Upper lobe of left lung (tissue), 6 donors: ENCODE measurements at places on chromosomes 7 and 10. TPM values are rescaled to one million over a fixed set of nuclear protein-coding genes. Genes with fewer than 3 reads are reported as not detected.
A peak's percentile ranks its signal among the peaks of the same experiment; 100 is the strongest.

ADAP1 gene
- total RNA-seq, result 109 TPM

CAV1 gene
- 345 TPM for total RNA-seq

ALOX5 gene
- total RNA-seq, result 183 TPM

COL13A1 gene
- total RNA-seq, result 21.0 TPM

SEMA3D gene
- total RNA-seq, result 1.7 TPM

CDHR1 gene
- total RNA-seq, result not detected

DNA sequence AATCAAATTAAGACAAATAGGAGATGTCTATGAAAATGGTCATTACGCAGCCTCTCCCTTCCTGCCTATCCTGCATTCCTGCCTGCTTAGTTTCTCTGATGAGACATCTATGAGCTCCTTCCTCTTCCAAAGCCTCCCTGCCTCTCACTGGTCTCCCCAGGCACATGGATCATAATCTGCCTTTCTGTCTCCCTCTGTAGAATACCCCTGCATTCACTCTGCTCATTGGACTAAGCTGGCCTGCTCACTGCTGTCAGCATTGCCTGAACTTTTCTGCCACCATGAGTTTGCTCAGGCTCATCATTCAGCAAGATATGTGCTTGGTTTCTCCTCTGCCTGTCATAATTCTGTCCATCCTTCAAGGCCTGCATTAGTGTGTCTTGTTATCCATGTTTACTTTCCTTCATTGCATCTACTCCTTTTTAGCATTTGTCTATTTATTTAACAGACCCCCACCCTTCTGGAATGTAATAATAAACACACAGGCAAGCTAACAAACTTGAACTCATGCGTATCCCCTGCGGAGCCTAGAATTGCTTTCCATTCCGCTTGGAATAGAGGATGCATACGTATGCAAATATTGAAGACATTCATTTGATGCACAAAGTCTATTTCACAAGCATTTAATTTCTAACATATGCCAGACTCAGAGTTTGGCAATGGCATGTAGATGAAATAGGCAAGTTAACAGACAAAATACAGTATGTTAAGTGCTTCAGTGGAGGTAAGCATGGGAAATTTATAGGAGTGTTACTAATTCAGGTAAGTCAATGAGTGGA, 88.3 kb downstream of the PTPRZ1 start:
- DNase-seq, result no peak
- H3K27ac ChIP-seq, result no peak overlapping the region
- H3K4me1 ChIP-seq, result no peaks in the 10 kb centered on the region
- H3K4me3 ChIP-seq, result no peak overlapping the region
- no peaks in the 10 kb centered on the region for H3K27me3 ChIP-seq
- H3K36me3 ChIP-seq, result no peaks in the 10 kb centered on the region

- peaks cover 11% of the 10 kb centered on the region for H3K4me1 ChIP-seq
- H3K27ac ChIP-seq, result no peak overlapping the region
- H3K36me3 ChIP-seq, result no peaks in the 10 kb centered on the region
- no peak overlapping the region for H3K4me3 ChIP-seq
- H3K27me3 ChIP-seq, result no peaks in the 10 kb centered on the region
- no peak for DNase-seq
Measured at GRCh38 chr10:113386005-113386404, 166.8 kb upstream of the HABP2 start.

GRCh38 chr7:46396481-46396880, 475.4 kb upstream of the IGFBP3 start:
- no peaks in the 10 kb centered on the region for H3K27me3 ChIP-seq
- no peaks in the 10 kb centered on the region for H3K4me1 ChIP-seq
- no peaks in the 10 kb centered on the region for H3K36me3 ChIP-seq
- DNase-seq, result no peak
- no peak overlapping the region for H3K27ac ChIP-seq

DNA sequence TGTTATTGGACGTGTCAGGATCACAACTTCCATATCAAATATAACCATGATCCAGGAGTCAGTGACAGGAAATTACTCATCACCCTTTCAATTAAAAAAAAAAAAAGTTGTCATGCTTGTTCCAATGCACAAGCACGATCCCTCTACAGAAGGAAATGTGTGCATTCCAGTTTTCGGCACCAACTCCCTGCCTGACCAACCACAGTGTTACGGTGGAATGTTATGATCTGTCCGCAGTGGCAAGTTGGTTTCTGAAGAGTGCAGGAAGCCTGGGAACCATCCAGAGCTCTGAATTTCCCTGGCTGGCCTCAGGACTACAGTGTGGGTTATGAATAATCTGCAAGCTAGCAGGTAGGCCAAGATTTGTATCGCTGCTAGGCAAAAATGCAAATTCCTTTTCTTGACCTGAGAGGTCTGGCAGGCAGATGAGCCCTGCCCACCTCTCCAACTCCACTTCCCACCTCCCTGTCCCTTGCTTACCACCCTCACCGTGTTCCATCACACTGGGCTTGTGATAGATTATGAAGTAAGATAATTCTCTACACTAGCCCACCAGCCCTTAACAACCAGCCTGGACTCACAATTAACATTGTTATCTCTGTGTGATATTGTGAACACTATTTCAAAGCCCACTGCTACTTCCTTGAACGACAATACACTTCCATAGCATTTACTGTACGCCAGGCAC, 20.4 kb downstream of the FRMPD2 start:
- no peak overlapping the region for H3K4me3 ChIP-seq
- H3K27me3 ChIP-seq, result no peaks in the 10 kb centered on the region
- DNase-seq, result no peak

GRCh38 chr10:21496343-21497176, 28.9 kb downstream of the SKIDA1 start:
- H3K36me3 ChIP-seq, result no peaks in the 10 kb centered on the region
- peak; percentile 45 for DNase-seq
- no peak overlapping the region for H3K27ac ChIP-seq
- peak overlapping the region; percentile 92 for H3K4me3 ChIP-seq

- H3K36me3 ChIP-seq, result peaks cover 3% of the 10 kb centered on the region
- H3K27ac ChIP-seq, result no peak overlapping the region
- DNase-seq, result no peak
Measured at GRCh38 chr7:55481155-55481554, 91.1 kb downstream of the VOPP1 start.

- no peaks in the 10 kb centered on the region for H3K27me3 ChIP-seq
- DNase-seq, result no peak
- H3K4me1 ChIP-seq, result no peaks in the 10 kb centered on the region
- H3K27ac ChIP-seq, result no peak overlapping the region
- H3K4me3 ChIP-seq, result no peak overlapping the region
Measured at GRCh38 chr7:24728503-24729364, 28.5 kb downstream of the GSDME start.

GRCh38 chr10:32377458-32378259, 30.7 kb upstream of the EPC1 start:
- no peaks in the 10 kb centered on the region for H3K27me3 ChIP-seq
- DNase-seq, result no peak
- peak overlapping the region; percentile 65 for H3K4me3 ChIP-seq
- H3K36me3 ChIP-seq, result no peaks in the 10 kb centered on the region
- peaks cover 20% of the 10 kb centered on the region for H3K4me1 ChIP-seq

DNA sequence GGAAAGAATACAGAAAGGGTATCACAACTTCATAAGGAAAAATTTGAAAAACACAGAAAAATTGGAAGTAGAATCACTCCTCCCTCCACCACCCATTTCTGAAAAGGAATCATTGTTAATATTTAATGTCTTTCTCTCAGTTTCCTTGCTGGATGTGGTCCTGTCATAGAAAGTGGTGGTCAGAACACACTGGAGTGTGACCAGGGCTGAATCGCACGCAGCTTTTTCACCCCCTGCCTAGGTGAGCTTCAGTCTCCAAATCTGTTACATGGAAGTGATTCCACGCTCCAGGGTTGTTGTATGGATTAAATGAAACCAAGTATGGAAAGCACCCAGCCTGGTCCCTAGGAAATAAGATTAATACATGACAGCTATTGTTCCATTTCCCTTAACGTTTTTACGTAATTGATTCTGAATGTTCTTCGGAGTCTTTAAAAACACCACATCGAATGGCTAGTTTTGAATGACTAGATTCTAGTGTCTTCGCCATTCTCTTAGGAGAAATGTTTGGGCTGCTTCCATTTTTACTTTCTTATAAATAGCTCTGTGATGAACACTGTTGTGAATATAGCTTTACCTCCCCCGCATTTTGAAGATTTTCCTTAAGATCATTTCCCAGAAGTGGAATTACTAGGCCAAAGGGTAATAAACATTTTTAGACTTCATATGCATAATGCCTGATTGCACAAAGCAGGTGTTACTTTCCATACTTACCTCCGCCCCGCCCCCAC, 10.9 kb upstream of the DUSP5 start:
- H3K27me3 ChIP-seq, result no peaks in the 10 kb centered on the region
- H3K36me3 ChIP-seq, result no peaks in the 10 kb centered on the region
- H3K27ac ChIP-seq, result no peak overlapping the region
- H3K4me1 ChIP-seq, result no peaks in the 10 kb centered on the region
- DNase-seq, result no peak
- H3K4me3 ChIP-seq, result no peak overlapping the region

DNA sequence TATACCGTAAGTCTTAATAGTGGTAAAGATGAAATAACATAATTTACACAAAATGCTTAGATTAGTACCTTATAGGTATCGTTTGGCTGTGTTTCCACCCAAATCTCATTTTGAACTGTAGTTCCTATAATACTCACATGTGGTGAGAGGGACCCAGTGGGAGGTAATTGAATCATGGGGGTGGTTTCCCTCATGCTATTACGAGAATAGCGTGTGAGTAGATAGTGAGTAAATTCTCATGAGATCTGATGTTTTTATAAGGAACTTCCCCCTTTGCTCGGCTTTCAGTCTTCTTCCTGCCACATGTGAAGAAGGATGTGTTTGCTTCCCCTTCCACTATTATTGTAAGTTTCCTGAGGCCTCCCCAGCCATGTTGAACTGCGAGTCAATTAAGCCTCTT, 426.3 kb upstream of the POT1 start:
- no peak for DNase-seq
- no peaks in the 10 kb centered on the region for H3K27me3 ChIP-seq
- H3K4me3 ChIP-seq, result no peak overlapping the region
- H3K4me1 ChIP-seq, result no peaks in the 10 kb centered on the region
- no peaks in the 10 kb centered on the region for H3K36me3 ChIP-seq
- H3K27ac ChIP-seq, result no peak overlapping the region

DNA sequence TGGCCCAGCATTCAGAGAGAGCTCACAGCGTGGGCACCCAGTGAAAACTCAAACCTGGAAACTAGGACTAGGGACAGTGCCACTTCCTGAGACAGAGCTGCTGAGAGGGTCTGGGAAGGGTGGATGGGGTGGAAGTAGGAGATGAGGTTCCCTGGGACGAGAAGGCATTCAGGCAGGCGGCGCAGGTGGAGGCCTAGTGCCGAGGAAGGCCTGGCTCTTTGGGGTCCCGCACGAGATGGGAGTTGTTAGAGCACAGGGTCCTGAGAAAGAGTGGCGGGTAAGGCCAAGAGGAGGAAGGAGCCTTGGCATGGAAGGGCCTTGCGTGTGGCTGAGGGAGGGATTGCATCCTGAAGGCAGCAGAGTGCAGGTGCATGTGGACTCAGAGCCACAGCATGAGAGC, 129.8 kb upstream of the SH2B2 start:
- H3K27me3 ChIP-seq, result no peaks in the 10 kb centered on the region
- H3K4me1 ChIP-seq, result peaks cover 6% of the 10 kb centered on the region
- no peaks in the 10 kb centered on the region for H3K36me3 ChIP-seq
- no peak overlapping the region for H3K27ac ChIP-seq

DNA sequence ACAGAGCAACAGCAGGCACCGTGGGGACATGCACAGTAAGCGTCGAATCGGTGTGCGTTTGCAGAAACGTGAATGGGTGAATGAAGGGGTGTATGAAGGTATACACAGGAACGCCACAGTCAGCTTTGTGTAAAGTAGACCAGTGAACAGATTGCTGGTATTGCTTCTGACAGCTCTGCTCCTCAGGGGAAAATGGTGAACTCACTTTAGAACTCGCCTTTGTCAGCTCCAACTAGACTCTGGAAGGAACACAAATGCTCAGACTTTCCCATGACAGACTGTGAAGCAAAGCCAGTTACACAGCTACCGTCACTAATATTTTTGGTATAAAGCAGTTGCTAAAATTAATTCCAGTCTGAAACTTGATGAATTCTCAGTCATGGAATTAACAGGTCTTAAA, 78.9 kb downstream of the CUX1 start:
- H3K4me1 ChIP-seq, result no peaks in the 10 kb centered on the region
- no peak for DNase-seq
- no peaks in the 10 kb centered on the region for H3K27me3 ChIP-seq
- H3K36me3 ChIP-seq, result no peaks in the 10 kb centered on the region

GRCh38 chr7:98400542-98401340, at the start of gene BAIAP2L1:
BAIAP2L1 (minus strand) TSS chr7:98401090; CDS start chr7:98400852, 238 bp downstream.
- H3K4me1 ChIP-seq, result peaks cover 20% of the 10 kb centered on the region
- DNase-seq, result peak; percentile 95
- no peaks in the 10 kb centered on the region for H3K27me3 ChIP-seq
- H3K27ac ChIP-seq, result peak within 1 kb of the TSS; percentile 74
- peak within 1 kb of the TSS; percentile 78 for H3K4me3 ChIP-seq
- no peaks in the 10 kb centered on the region for H3K36me3 ChIP-seq

DNA sequence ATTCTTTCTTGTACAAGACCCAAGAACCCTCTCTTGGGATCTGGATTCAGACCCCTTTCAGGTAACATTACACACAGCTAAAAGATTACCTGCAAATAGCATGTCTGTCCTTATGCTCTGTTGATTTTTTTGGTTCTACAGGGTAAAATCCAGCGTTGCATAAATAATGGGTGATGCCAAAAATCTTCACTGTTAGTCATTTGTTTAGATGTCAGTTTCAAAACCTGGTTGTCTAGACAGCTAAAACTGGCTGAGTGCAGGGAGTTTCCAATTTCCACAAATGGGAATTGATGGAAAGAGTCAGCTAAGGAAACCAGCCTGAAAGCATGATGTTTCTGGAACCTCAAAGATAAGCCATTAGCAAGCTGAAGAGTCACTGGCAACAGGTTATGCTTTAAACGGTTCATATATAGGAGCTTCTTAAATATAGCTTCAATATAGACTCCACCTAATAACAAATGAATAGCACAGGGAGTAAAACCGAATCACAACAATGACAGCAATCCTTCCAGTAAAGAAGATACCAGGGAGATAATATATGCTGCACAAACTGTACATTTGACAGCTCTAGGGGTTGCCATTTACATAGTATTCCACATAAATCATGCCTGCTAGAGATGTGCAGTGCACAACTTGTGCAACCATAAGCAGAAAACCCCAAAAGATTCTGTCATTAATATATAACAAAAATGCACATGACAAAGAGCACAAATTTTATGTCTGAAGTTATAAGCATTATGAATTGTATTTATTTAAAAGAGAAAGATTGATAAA, 20.4 kb downstream of the CCDC71L start:
- no peaks in the 10 kb centered on the region for H3K27me3 ChIP-seq
- H3K36me3 ChIP-seq, result no peaks in the 10 kb centered on the region
- no peak overlapping the region for H3K4me3 ChIP-seq
- no peak overlapping the region for H3K27ac ChIP-seq
